Ascending aorta (tissue), 2 donors: ENCODE measurements at places on chromosomes 5 and 9. TPM values are rescaled to one million over a fixed set of nuclear protein-coding genes. Genes with fewer than 3 reads are reported as not detected.

The NTRK2 gene
- total RNA-seq = 23.8 TPM

The OCLN gene
- 0.53 TPM for total RNA-seq

The C5orf63 gene
- total RNA-seq = not detected

The PRR7 gene
- total RNA-seq = 18.1 TPM

The HRCT1 gene
- 32.7 TPM for total RNA-seq

The FBN2 gene
- total RNA-seq = 0.11 TPM
